ENCODE measurements at places on chromosomes 13 and 19.

- no peak for DNase-seq
These were observed 16.6 kb downstream of the RASA3 start for GRCh38 chr13:114115796-114116195.

GRCh38 chr13:105272660-105273631 lies 1262.5 kb downstream of the EFNB2 start:
- no peak for DNase-seq

GRCh38 chr13:45174478-45174877 lies 26.4 kb downstream of the KCTD4 start:
- DNase-seq = no peak

- DNase-seq = no peak
These were observed 45.8 kb downstream of the VWA8 start for GRCh38 chr13:41915081-41915480.

DNA sequence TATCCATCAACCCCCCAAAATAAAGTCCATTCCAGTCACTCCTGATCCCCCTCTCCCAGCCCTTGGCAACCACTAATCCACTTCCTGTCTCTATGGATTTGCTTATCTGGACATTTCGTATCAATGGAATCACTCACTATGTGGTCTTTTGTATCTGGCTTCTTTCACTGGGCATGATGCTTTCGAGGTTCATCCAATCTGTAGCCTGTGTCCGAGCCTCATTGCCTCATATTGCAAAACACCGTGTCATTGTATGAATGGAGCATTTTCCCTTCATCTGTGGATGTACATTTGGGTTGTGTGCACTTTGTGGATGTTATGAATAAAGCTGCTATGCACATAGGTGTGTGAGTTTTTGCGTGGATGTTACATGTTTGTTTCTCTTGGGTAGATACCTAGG lies 1.4 kb upstream of the FZR1 start:
- DNase-seq = no peak

- DNase-seq = no peak
These were observed 17.4 kb upstream of the SLC39A3 start for GRCh38 chr19:2756921-2757881.
